ENCODE measurements at places on chromosomes 12 and 14.
A peak's percentile ranks its signal among the peaks of the same experiment; 100 is the strongest.

DNA sequence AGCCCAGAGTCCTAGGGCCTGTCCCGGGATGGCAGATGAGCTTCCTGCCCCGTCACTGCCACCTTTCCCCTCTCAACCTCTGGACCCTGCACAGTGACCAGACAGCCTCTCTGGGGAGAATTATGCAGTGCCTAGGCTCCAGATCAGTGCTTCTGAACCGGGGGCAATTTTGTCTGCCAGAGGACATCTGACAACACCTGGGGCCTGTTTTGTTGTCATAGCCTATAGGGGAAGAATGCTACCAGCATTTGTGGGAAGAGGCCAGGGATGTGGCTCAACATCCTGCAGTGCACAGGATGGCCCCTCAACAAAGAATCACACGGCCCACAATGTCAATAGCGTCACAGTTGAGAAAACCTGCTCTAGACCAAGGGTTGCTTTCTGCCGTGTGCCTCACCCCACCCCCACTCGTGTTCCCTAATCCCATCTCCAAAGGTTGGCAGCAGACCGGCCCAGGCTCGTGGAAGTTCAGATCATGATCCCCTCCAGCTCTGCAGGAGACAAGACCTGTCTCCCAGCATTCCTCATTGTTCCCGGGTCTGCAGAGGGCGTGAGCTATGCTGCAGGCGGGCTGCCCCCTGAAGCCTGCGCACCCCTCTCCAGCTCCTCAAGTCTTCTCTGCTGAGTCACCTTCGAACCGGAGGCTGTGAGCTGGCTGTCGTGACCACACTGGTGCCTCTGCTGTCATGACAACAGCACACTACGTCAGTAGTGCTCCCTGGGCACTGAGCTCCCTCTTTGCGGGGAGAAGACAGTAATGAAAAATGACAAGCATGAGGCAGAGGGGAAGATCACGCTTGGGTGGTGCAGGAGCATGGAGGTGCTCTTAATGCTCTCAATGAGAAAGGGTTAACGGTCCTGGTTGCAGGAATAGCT lies 2.0 kb upstream of the GAPDH start:
- DNase-seq: peak; percentile 81

GRCh38 chr12:75183967-75184366 lies 25.7 kb downstream of the KCNC2 start:
- DNase-seq: no peak

GRCh38 chr12:50041062-50041860 lies 16.0 kb upstream of the RACGAP1 start:
- no peak for DNase-seq

GRCh38 chr12:10466311-10466710 lies 13.1 kb upstream of the KLRC1 start:
- no peak for DNase-seq

GRCh38 chr12:105935106-105935505 lies 203.6 kb downstream of the NUAK1 start:
- no peak for DNase-seq

DNA sequence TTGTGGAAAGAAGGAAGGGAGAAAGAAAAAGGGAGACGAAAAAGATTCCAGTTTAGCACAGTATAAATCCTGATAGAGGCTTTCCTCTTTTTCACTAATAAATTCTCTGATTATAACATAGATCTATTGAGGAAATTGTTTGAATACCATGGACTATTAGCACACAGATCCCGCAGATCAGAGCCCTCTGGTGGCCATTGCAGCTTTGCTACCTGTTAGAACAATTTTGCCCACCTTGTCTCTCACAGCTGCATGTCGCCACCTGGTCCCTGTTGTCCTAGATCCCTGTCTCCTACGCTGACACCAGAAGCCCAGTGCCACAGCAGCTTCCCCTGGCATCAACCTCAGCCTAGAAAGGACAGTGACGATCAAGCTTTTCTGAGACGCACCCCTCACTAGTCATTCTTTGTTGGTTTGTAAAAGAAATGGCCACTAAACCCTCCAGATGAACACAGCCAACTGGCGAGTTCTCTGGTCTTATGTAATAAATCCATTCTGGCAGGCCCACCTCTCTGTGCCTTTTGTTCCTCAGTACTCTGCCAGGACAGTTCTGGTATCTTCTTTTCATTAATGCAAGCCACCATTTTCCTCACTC lies 9.9 kb downstream of the GPHB5 start:
- DNase-seq: no peak

DNA sequence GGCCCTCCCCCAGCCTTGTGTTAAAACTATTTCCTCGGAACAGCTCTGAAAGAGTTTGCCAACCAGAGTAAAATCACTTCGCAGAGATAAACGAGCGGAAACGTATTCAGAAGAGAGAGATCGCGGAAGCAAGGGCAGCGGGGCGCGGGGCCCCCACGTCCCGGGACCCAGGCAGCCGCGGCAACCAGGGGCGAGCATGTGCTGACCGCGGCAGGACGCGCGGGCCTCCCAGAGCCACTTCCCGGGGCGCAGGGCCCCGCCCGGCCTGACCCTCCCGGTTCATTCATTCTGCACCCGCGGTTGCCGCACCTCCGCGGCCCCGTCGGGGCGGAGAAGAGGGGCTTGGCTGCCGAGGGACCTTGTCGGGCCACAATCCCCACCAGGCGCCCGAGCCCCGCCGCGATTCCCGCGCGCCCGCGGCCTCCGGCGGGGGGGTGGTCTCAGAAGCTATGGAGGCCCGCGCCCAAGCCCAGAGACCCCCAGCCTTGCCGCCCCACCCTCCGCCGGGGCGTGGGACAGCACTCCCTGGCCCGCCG lies 598 bp downstream of the UBE2N start:
- peak; percentile 59 for DNase-seq

DNA sequence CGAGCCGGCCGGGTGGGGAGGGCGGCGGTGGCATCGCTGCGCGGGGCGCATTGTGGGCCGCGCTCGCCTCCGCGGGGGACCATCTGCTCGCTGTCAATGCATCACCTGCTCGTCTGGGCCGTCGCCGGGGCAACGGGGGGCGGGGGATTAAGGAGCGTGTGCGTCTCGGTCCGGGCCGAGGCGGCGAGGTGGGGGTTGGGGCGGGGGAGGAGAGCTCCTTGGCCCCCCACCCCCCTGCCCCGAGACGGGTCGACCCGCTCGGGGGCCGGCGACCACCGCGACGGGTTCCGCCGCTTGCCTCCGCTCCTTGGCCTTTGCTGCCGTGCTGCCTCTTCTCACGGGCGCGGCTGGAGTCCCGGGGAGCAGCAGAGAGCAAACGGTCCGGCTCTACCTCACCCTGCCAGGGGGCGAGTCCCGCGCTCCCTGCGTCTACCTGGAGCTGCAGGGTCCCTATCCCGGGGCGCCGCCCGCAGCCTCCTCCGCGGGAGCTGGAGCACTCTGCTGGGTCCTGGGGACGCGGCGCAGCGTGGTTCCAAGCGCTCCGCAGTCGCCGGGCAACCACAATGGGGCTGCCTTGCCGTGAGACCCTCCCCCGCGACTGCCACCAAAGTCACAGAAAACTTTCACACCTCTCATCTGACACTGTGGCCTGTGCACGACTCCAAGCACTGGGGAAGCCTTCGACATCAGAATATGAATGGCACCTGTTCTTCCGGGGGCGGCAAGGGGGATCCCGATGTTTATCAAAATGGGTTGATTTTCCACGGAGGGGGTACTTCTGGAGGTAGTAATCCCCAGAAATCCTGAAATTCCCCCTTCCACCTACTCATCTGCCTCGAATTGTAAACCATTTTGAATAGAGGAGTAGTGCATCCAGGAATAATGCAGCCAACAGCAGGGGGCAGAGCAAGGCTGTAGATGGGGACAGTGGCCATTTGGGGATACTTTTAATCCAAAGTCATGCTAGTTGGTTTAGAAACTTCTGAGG lies at the start of gene C12orf42:
Gene C12orf42, minus strand, starts transcription at position 500 of the 988 bp plus-strand sequence. CDS start 17,542 bp downstream, outside the sequence.
- peak; percentile 33 for DNase-seq

GRCh38 chr12:108211157-108211556 lies 82.1 kb downstream of the WSCD2 start:
- DNase-seq: no peak

DNA sequence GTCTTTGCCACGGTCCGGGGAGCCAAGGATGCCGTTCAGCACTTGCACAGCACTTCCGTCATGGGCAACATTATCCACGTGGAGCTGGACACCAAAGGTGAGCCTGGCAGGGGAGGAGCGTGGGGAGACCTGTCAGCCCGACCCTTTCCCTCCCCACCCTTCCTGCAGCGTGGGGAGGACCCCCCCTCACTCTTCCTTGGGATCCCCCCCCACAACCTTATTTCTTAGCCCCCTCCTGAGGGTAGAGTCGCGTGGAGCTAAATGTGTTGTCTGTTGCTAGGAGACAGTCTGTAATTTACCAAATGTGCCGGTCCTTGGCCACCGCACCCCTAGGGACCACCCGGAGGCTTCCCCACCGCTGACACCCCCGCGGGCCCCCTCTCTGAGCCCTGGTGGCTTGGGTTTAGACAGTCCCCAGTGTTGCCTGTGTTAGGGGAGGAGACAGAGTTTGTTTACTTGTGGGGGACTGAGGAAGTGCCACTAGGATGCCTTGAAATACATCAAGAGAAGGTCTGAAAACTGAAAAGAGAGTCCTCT lies 2.3 kb downstream of the SETD1B start:
- DNase-seq: peak; percentile 66

DNA sequence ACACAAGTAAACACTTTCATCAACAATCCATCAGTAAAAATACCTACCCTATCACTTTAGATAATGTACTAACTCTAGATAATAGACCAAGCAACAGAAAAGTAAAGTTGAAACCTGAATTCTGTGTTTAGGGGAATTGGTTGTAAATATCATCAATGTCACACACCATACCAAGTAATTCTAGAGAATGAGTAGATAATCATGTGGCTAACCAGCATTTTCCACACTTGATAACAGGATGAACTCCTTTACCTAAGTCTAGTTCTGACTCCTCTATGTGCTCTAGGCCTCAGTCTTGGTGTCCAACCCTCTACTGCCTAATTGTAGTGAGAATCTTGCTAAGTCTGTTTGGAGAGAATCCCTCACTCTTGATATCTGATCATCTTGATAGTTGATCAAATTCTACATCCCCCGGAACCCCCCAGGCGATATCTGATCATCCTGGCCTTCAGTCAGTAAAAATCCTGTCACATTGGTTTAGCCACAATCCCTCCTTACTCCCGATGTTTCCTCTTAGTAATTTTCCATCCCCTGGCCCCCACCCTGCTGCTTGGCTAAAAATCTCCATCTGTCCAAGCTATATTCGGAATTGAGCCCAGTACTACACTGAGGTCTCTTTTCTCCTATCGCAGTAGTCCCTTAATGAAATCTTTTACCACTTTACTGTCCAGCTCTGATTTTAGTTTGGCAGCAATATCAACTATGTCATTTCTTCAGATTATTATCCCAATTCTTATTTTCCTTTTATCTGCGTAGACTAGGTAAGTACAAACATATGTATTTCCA lies 3.4 kb upstream of the SLCO1A2 start:
- DNase-seq: no peak

GRCh38 chr12:97877404-97877803 lies 414.8 kb downstream of the RMST start:
- DNase-seq: no peak

DNA sequence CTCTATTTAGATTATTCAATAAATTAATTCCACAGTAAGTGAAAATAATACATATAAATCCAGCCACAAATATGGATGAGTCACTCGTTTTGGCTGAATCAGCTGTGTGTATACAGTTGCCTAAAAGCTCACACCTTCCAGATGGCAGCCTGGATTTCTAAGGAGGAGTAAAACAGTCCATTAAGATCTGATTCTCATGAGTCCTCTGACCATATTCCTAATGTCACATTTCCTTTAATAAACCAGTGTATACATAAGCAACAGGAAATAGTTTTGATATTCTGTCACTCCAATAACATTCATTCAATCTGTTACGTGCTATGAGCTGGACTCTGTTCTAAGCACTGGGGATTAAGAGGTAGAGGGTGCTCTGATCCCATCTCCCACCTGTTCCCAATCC lies 21.8 kb downstream of the MDM1 start:
- DNase-seq: no peak

- DNase-seq: no peak
Measured at GRCh38 chr12:32098112-32098511, 8.5 kb upstream of the BICD1 start.

DNA sequence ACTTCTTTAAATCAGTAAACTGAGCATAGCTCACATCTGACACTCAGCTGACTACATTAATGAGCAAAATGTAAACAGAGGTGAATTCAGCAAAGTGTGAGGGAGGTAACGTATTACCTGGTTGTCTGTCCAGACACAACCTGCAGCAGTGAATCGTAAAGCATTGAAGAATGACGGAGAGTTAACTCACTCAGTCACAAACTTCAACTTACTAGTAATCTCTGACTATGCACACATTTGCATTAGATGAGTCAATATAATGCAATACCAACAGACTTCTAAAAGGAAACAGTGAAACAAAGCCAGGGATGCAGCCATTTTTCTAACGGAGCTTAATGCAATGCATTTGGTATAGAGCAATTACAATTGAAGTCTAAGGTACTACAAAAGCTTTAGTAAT lies 40.0 kb downstream of the STX2 start:
- DNase-seq: no peak

GRCh38 chr12:93080452-93080851 lies 151.4 kb upstream of the EEA1 start:
- DNase-seq: no peak

GRCh38 chr14:103491691-103492090 lies 30.9 kb downstream of the CKB start:
- no peak for DNase-seq

DNA sequence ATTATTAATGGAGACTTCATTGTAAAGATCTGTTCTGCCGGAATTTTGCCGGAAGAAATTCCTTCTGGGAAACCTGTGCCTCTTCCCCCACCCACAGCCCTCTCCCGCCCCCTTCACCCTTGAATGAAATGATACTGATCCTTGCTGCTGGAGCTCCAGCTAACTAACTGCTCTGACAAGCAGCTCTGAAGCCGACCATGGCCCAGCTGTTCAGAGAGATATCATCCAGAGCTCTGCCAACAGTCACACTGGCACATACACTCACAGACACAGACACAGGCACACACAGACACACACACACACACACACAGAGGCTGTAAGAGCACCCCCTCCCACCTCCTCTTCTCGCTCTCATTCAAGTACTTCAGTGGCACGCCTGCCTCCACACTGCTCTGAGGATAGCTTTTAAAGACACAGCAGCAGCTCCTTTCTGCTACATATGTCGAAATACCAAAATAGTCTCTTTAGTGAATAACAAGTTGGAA lies 88.6 kb downstream of the R3HDM2 start:
- no peak for DNase-seq

- no peak for DNase-seq
Measured at GRCh38 chr14:104334424-104335161, 196.2 kb downstream of the KIF26A start.

GRCh38 chr12:45601888-45602287 lies 127.6 kb upstream of the ARID2 start:
- no peak for DNase-seq

DNA sequence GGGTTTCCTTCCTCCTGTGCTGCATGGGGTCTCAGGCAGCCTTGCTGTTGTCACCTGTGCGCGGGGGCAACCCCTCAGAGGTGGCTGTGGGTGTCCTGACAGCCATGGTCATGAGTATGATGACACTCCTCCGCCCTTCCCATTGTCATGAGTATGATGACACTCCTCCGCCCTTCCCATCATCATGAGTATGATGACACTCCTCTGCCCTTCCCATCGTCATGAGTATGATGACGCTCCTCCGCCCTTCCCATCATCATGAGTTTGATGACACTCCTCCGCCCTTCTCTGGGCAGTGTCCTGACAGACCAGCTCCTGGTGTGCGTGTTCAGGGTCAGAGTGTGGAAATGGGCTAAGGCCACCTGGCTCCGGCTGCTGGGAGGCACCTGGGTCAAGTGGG lies 40.0 kb downstream of the FBRSL1 start:
- no peak for DNase-seq

GRCh38 chr12:120238839-120239445 lies 26.6 kb downstream of the PXN start:
- no peak for DNase-seq

Measured in CD4-positive, alpha-beta T cell treated with Interleukin-12 subunit alpha and Interleukin-12 subunit beta, for 1 hour (primary cell).